ENCODE measurements at places on chromosomes 7 and 10. TPM values are rescaled to one million over a fixed set of nuclear protein-coding genes. Genes with fewer than 3 reads are reported as not detected.

Gene SPDYE8
- not detected for total RNA-seq

Gene PIP4K2A
- total RNA-seq: 20.2 TPM

Gene SPDYE2
- not detected for total RNA-seq

Gene BMI1
- 119 TPM for total RNA-seq

GRCh38 chr7:70352088-70352487 is 753.8 kb downstream of the AUTS2 start:
- H3K27me3 ChIP-seq: no peaks in the 10 kb centered on the region
- no peak for DNase-seq
- no peaks in the 10 kb centered on the region for H3K36me3 ChIP-seq
- H3K4me3 ChIP-seq: no peak overlapping the region
- H3K27ac ChIP-seq: no peak overlapping the region
- no peaks in the 10 kb centered on the region for H3K4me1 ChIP-seq

GRCh38 chr10:92972066-92972870 is 88.3 kb upstream of the CYP26C1 start:
- H3K36me3 ChIP-seq: no peaks in the 10 kb centered on the region
- H3K4me1 ChIP-seq: peaks cover 15% of the 10 kb centered on the region
- peak overlapping the region; percentile 69 for H3K27ac ChIP-seq
- H3K27me3 ChIP-seq: no peaks in the 10 kb centered on the region
- peak; percentile 79 for DNase-seq

GRCh38 chr7:2301511-2301863 is 12.8 kb downstream of the SNX8 start:
- DNase-seq: no peak
- H3K36me3 ChIP-seq: no peaks in the 10 kb centered on the region
- no peak overlapping the region for H3K27ac ChIP-seq
- peaks cover 6% of the 10 kb centered on the region for H3K4me1 ChIP-seq
- H3K4me3 ChIP-seq: no peak overlapping the region

DNA sequence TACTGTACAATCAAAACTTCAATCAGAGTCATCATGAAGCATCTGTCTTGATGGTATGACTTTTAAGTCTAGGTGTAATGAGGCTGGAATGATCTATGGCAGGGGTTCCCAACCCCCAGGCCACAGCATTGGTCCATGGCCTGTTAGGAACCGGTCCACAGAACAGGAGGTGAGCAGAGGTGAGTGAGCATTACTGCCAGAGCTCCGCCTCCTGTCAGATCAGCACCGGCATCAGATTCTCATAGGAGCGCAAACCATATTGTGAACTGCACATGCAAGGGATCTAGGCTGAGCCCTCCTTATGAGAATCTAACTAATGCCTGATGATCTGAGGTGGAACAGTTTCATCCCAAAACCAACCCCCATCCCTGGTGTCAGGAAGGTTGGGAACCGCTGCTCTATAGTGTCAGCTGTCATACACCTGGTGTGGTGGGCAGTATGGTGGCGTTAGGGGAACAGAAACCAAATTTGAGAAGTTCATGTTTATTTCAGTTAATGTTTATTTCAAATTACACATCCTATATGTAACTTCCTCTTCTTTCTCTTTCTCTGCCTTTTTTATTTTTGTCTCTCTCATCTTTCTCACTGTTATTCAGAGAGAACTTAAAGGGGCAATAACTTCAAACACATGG is 432.6 kb downstream of the TNS3 start:
- H3K4me1 ChIP-seq: peaks cover 11% of the 10 kb centered on the region
- H3K4me3 ChIP-seq: no peak overlapping the region
- H3K36me3 ChIP-seq: no peaks in the 10 kb centered on the region
- DNase-seq: no peak
- H3K27me3 ChIP-seq: peaks cover 9% of the 10 kb centered on the region
- H3K27ac ChIP-seq: no peak overlapping the region

DNA sequence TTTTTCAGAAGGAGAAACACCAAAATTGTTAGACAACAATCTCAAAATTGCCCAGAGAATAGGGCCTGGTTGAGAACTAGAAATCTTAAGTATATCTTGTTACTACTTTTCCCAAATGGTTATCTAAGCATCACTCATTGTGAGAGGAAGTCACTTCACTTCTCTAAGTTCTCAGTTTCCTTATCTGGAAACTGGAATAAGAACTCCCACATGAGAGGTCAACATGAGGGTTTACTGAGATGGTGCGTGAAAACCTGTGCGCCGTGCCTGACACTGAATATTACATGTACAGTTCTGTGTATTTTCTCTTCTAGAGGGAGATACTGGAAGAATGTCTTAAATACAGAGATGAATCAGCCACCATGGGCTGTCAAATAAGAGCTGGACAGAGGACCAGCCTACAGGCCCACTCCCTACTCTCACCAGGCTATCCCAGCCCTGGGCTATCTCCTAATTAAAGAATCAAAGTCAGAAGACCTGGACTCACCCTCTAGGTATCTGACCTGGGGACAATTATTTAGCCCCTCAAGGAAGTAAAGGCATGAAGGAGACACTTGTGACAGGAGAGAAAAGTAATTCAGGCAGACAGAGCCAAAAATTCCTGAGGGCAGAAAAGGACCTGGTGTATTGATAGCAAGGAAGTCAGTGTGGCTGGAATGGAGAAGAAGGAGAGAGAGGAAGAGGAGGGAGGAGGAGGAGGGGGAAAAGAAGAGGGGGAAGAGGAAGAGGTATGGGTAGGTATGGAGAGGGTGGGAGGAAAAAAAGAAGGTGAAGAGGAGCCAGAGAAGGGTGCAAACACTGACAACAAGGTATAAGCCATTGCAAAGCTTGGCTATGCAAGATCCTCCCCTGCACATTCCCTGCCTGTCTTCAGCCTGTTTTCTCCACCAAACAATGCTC is 44.9 kb downstream of the CCDC71L start:
- no peak overlapping the region for H3K27ac ChIP-seq
- no peak overlapping the region for H3K4me3 ChIP-seq
- H3K27me3 ChIP-seq: no peaks in the 10 kb centered on the region
- no peak for DNase-seq
- no peaks in the 10 kb centered on the region for H3K36me3 ChIP-seq

DNA sequence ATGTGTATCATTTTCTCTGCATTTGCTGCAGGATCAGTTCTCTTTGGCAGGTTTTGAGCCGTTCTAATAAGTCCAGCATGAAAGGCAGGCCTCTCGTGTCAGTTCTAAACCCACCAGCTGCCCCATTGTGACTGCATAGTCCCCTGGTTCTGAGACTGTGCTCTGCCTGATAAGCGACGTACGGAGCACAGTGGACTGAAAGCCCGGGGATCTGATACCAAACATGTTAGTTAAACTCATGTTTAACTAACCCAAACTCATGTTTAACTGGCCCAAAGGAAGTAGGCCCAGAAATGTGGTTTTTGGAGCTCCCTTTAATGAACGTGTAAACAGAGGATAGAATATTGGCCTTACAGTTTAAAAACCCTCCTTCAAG is 98.0 kb upstream of the PDCD4 start:
- no peak overlapping the region for H3K4me3 ChIP-seq
- H3K27ac ChIP-seq: peak overlapping the region; percentile 89
- no peaks in the 10 kb centered on the region for H3K36me3 ChIP-seq
- H3K4me1 ChIP-seq: peaks cover 27% of the 10 kb centered on the region
- no peaks in the 10 kb centered on the region for H3K27me3 ChIP-seq

- DNase-seq: no peak
- no peaks in the 10 kb centered on the region for H3K27me3 ChIP-seq
- peak overlapping the region; percentile 88 for H3K27ac ChIP-seq
- peaks cover 39% of the 10 kb centered on the region for H3K4me1 ChIP-seq
- no peaks in the 10 kb centered on the region for H3K36me3 ChIP-seq
- H3K4me3 ChIP-seq: no peak overlapping the region
Measured at GRCh38 chr7:29369909-29370488, 175.4 kb downstream of the CHN2 start.

- H3K4me3 ChIP-seq: no peak overlapping the region
- no peaks in the 10 kb centered on the region for H3K36me3 ChIP-seq
- peak overlapping the region; percentile 92 for H3K27ac ChIP-seq
- peaks cover 24% of the 10 kb centered on the region for H3K4me1 ChIP-seq
- H3K27me3 ChIP-seq: no peaks in the 10 kb centered on the region
Measured at GRCh38 chr7:40808378-40808942, 673.7 kb downstream of the SUGCT start.
